Activated CD4-positive, alpha-beta T cell treated with anti-CD3 and anti-CD28 coated beads, Interleukin-10, Interleukin-2, amounts not matched to agents 100 ng/mL and 50 ng/mL, durations not matched to agents 16 hours and 8 hours (primary cell): ENCODE measurements at places on chromosomes 16 and 17.
A peak's percentile ranks its signal among the peaks of the same experiment; 100 is the strongest.

DNA sequence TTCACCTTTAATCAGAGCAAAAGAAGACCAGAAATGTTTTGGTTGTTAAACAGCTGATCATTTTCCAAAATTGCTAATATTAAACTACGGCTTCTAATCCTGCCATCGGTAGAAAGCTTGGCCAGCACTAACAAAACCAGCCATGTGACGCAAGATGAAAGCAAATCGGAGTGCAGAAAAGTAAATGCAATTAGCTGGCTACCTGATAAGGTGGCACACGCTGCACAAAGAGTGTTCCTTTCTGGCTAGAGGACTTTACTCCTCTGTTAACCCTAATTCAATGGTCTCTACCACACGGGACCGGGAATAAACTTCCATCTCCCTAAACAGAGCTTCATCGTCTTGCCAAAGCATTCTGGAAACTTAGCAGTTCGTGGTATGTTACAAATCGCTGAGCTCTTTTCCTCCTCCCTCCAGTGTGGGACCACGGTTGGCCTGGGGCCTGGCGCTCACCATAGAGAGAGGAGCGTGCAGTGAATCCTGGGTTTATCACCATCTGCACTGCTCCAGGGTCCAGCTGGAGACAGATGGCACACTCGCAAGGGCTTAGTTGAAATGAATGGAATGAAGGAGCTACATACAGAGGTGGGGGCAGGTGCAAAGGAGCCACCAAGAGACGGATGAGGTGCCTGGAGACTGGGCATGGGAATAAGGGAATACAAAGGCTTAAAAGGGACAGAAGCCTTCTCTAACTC lies 10.1 kb upstream of the COG1 start:
- no peak for DNase-seq

- peak; percentile 98 for DNase-seq
Measured at GRCh38 chr17:1399679-1400512, at the start of gene YWHAE. TSS of gene YWHAE (minus strand) at chr17:1400222. CDS start at chr17:1400110, 112 bp downstream.

GRCh38 chr17:73998653-73999645 lies 204.5 kb upstream of the RPL38 start:
- DNase-seq: peak; percentile 61

DNA sequence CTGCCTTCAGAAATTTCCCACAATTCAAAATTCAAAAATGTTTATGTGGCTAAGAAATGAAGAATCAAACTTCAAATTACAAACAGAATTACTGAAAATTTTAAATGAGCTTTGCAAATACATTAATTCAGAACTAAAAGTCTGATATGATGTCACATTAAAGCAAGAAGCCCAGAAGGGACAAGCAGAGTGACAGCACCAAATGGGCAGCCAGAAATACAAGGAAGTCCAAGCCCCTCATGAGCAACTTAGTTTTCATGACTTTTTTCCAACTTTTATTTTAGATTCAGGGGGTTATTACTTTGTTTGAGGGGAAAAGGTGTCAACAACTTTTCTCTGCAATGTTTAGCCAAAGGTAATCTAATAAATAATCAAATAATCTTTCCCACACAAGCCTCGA lies 21.5 kb downstream of the UBE2G1 start:
- no peak for DNase-seq

DNA sequence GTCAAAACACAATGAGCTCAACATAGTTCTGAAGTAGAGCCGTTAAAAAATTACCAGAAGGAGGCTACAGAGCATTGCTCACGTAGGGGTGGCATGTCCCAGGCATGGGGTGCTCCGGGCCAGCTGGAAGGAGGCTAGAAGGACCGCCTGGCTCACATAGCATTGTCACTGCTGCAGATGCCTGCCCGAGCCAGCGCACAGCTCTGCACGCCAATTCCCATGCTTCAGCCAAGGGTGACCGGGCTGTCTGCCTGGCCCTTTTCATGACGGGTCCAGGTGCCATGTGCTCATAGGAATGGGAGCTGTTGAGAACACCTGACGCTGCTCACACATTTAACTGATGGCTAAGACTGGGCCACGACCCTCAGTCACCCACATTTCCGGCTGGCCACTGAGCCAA lies 228.9 kb upstream of the FOXF1 start:
- DNase-seq: no peak
